ENCODE measurements at places on chromosomes 1 and 21.

DNA sequence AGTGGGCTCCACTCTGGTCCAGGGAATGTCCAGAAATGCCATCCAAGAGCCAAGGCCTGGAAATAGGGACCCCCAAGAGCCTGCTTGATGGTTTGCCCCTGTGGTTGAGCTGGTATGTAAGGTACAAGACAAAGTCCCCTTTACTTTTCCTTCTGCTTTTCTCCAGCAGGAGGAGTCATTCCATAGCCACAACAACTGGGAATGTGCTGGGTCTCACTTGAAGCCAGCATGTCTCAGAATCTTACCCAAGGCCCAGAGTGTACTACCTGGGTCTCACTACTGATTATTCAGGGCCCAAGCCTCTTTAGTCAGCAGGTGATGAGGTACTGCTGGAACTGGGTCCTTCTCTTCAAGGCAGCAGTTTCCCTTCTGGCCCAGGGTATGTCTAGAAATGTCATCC is 62.1 kb upstream of the CD55 start:
- no peak for DNase-seq

- no peak for DNase-seq
Measured at GRCh38 chr1:223639331-223639749, 26.2 kb downstream of the CAPN8 start.

GRCh38 chr1:200625381-200625824 is 4.9 kb upstream of the KIF14 start:
- DNase-seq = no peak

GRCh38 chr1:52186449-52186848 is 44.6 kb downstream of the ZFYVE9 start:
- no peak for DNase-seq

DNA sequence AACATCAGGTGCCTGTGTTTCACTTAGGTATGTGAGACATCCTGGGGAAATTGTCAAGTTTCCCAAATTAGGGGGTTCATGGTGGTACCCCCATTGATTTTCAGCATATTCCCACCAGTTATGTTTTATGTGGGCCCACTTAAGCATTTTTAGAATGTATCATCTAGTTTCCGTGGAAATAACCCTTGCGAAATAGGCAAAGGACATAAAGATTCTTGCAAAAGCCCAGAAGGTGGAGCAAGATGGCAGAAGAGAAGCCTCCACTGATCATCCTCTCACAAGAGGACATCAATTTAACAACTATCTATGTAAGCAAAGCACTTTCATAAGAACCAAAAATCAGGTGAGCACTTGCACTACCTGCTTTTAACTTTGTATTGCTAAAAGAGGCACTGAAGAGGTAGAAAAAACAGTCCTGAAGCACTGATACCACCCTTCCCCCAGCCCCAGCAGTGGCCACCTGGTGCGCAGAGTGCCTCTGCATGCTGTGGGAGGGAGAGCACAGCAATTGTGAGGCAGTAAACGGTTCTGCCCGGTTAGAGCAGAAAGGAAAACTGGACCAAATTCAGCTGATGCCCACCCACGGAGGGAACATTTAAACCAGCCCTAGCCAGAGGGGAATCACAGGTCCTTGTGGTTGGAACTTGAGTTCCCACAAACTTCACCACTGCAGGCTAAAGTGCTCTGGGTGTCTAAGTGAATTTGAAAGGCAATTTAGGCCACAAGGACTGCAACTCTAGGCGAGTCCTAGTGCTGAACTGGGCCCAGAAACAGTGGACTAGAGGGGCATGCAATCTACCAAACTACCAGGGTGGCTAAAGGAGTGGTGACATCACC is 23.2 kb downstream of the MCOLN2 start:
- DNase-seq = no peak

DNA sequence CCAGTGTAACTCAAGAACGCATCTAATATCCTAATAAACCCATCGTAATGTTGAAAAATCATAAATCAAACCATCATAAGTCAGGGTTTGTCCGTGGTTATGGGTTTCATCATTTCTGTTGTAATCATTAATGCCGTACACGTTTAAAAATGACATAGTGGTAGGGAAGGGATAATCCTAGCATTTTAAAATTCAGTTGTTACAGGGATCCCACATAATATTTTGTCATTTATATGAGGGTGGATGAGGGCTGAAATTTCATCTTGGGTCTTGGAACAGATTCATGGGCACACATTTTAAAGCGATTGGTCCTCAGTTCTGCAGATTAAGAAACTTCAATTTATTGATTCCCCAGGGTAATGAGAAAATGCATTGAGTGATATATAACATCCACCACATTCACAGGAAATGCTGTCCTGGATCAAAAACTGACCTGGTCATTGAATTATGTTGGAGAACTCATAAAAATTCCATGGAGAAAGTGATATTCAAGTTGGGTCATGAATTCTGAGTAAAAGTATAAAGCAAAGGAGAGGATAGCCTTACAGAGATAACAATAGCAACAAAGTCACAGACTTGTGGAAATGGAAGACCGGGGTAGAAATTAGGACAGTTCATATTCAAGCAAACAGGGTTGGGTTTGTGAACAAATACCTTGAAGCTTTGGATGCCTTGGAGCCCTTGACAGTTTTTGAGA is 1527.3 kb upstream of the TPTE start:
- no peak for DNase-seq

DNA sequence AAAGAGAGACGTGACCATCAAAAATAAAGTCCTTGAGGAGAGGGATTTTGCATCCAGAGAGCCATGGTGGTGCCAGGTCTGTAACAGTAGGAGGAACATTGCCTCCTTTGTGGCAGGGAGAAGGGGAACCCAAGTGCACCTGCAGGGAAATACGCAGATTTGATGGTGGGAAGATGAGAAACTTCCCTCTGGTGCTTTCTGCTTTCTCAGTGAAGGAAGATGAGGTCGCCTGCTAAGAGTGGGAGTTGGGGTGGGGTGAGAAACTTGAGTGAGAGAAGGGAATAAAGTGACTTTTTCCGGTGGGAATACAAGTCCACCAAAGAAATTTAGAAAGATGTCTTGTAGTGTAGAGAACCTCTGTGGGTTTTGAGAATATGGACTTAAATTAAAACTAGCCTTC is 9.1 kb downstream of the PLA2G4A start:
- DNase-seq = no peak

- DNase-seq = no peak
Measured at GRCh38 chr21:45853703-45854342, 127.7 kb upstream of the COL6A1 start.

- no peak for DNase-seq
Measured at GRCh38 chr1:70836456-70836855, 211.2 kb downstream of the PTGER3 start.

- no peak for DNase-seq
Measured at GRCh38 chr1:203283597-203283996, 21.7 kb upstream of the BTG2 start.

- no peak for DNase-seq
Measured at GRCh38 chr1:90835661-90836344, 118.7 kb upstream of the BARHL2 start.

GRCh38 chr21:29316806-29317205 is 18.1 kb downstream of the BACH1 start:
- DNase-seq = no peak

DNA sequence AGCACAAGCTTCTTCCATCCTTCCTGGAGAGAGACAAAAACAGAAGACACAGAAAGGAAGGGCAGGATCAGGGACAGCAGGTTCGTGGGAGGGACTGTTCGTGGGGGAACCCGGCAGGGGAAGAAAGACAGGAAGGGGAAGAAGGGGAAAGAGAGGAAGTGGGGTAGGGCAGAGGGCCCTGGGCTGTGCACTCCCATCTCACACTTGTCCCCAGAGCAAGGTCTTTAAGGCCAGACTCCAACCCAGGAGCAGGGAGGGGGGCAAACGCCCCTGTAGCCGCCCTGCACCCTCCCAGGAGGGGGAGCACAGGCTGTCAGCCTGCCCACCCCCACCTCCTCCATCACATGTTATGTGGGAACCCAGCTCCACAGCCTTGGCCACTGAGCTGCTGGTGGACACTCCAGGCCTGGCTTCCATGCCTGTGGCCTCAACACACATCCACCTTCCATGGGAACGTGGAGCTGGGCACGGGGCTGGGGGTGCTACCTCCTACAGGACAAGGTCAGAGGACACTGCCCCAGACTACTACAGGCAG is 9.3 kb downstream of the SLC19A1 start:
- no peak for DNase-seq

- no peak for DNase-seq
Measured at GRCh38 chr1:171754353-171754705, 12.5 kb upstream of the VAMP4 start.

DNA sequence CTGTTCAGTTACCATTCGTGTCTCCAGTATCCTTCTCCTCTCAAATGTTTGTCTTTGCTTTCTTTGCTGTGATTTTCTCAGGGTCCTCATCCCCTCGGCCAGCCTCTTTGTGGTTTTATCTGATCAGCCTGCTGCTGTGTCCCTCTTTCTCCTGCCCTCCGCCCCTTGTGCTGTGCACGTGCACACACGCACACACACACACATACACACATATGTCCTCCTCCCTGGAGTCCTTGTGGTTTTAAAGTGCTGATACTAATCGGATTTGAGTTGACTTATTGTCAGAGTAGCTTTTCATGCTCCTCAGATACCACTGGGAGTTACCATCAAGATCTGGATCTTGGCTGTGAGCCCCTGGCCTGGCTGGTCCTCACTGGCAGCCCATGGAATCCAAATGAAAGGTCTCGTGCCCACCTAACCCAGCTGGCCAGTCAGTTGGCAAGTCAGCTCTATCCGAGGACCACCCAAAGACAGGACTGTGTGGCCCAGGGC is 34.1 kb downstream of the QSOX1 start:
- no peak for DNase-seq

DNA sequence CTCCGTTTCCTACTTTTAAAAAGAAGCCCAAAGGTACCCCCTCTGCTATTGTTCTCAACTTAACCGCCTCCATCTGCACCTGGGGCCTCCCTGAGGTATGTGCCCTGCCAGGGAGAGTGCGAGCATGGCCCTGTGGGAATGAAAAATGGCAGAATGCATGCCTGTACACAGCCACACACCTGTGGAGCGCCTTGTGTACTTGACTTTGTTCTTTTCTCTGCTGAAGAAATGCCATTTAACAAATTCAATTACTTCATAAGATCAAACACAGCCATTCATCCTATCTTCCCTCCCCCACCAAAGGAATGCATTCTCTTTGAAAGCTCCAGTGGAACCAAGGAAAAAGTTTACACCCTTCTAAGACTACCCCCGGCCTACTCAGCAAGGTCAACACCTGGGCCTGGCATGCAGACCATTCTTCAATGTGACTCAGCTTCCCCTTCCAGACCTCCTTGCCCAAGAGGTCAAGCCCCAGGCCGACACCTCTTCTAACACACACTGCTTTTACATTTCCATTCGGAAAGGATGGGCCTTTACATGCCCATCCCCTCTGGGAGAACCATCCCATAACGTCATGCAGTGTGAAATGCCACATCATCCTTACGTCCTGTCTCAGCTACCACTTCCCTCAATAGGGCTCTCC is 123.7 kb downstream of the SMYD2 start:
- DNase-seq = no peak

DNA sequence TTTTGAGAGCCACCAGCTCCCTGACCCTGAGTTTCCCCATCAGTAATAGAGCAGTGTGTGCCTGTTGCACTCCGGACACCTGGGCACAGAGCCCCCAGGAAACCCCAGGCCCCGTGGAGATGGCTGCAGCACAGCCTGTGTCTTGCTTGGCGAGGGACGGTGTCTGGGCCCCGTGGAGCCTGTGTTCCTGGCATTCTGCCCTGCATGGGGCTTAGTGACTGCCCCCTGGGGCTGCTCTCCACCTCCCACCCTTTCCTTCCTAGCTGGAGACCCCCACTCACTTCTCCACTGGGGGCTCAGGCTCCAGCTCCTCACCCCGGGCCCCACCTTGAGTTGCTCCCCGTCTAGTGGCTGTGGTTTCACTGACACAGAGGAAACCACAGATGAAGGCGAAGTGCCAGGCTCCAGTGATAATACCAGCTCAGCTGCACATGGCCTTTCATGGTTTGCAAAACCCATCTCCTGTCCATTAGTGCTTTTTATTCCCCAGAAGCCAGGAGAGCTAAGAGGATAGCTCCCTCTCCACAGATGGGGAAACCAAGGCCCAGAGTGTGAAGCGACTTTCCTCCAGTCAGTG is 39.4 kb downstream of the DMRTB1 start:
- DNase-seq = no peak

DNA sequence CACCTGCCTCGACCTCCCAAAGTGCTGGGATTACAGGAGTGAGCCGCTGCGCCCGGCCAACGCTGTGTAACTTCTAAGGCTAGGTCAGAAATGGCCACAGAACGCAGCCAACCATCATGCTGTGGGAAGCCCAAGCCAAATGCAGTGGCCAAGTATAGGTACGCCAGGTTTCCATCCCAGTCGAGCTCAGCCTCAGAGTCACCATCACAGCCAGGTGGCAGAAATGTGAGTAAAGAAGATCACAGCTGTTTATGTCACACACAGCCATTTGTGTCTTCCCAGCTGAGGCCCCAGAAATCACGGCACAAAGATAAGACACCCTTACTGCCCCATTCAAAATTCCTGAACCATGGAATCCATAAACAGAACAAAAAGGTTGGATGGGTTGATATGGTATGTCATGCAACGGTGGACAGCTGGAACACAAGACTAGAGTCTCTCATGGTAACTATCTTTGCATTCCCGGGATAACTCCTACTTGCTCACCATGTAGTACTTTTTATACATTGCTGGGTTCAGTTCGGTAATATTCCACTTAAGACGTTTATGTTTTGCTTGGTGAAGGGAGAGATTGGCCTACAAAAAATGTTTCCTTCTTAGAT is 84.3 kb downstream of the SLC45A1 start:
- no peak for DNase-seq

DNA sequence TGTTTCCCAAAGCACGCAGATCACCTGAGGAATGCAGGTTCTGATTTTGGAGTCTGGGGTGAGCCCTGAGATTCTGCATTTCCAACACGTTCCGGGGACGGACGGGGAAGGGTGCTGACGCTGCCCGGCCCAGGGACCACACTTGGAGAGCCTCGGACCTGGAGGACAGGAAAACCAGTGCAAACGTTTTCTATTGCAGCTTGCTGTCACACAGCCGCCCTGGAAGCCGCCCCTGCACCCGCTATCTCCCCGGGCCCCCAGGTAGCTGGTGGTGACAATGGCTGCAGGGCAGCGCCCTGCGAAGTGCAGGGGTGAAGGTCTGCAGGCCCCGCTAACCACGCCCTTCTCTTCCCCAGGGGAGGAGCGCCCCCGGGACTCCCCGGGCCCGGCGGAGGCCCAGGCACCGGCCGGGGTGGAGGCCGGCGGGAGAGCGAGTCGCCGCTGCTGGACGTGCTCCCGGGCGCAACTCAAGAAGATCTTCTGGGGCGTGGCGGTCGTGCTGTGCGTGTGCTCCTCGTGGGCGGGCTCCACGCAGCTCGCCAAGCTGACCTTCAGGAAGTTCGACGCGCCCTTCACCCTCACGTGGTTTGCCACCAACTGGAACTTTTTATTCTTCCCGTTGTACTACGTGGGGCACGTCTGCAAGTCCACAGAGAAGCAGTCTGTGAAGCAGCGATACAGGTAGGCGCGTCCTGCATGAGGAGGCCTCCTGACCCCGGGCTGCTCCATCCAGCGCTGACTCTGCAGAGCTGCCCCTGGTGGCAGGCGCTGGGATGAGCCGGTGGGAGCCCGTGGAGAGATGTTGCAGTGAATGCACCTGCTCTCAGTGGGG is 142.0 kb upstream of the COA6 start:
- no peak for DNase-seq

GRCh38 chr1:11948822-11949458 is 14.4 kb downstream of the PLOD1 start:
- DNase-seq = no peak

- DNase-seq = no peak
Measured at GRCh38 chr1:66208632-66209031, 325.3 kb upstream of the SGIP1 start.

All from putamen (tissue), 1 donor.